ENCODE measurements at places on chromosomes 7 and 10.
A peak's percentile ranks its signal among the peaks of the same experiment; 100 is the strongest.

DNA sequence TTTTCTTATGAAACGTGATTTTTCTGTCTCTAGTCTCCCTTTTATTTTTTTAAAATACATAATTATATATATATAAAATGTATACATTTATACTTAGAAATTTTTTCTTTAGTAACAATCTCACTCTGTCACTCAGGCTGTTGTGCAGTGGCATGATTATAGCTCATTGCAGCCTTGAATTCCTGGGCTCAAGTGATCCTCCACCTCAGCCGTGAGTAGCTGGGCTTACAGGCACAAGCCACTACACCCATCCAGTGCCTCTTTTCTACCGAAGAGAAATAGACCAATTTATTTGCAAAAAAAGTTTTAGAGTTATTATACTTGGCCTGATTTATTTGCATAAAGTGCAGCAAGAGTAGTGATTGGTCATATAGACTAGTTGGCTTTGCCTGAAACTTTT, 72.2 kb downstream of the MAPK8 start:
- H3K4me1 ChIP-seq: peaks cover 5% of the 10 kb centered on the region
- no peaks in the 10 kb centered on the region for H3K27me3 ChIP-seq
- DNase-seq: no peak
- H3K27ac ChIP-seq: no peak overlapping the region

GRCh38 chr10:48797830-48798229, 113.2 kb downstream of the WDFY4 start:
- no peak overlapping the region for H3K4me3 ChIP-seq
- H3K4me1 ChIP-seq: no peaks in the 10 kb centered on the region
- no peak overlapping the region for H3K27ac ChIP-seq
- DNase-seq: no peak

GRCh38 chr10:49568235-49568634, 29.3 kb upstream of the ERCC6 start:
- peak overlapping the region; percentile 36 for H3K4me3 ChIP-seq
- peaks cover 13% of the 10 kb centered on the region for H3K36me3 ChIP-seq
- peak overlapping the region; percentile 94 for H3K27ac ChIP-seq
- H3K4me1 ChIP-seq: peaks cover 86% of the 10 kb centered on the region
- no peaks in the 10 kb centered on the region for H3K27me3 ChIP-seq
- no peak for DNase-seq

GRCh38 chr7:40403703-40404476, 269.1 kb downstream of the SUGCT start:
- H3K27me3 ChIP-seq: no peaks in the 10 kb centered on the region
- DNase-seq: no peak
- H3K36me3 ChIP-seq: peaks cover 5% of the 10 kb centered on the region

DNA sequence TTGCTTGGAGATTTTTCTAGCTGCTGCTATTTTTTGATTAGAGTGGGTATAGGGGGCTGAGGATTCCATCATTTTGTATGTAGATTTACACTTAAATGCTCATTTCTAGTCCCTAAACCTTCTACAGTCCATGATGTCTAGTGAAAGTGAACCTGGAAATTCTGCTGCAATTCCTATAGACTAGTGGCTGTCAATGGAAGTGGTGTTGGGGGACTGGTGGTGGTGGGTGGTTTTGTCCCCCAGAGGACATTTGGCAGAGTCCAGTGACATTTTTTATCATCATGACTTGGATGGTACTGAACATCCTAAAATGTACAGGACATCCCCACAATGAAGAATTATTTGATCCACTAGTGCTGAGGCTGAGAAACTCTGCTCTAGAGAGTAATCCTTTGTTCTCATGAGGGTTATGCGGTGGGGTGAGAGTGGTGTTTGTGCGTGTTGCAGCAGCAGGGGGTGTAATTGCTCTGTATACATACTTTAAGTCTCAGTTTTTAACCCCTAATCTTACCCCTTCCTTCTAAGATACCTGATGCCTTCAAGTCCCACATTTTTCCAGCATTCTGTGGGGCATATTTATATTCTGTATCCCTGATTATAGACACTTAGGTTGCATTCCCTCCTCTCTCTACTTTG, 35.0 kb downstream of the KIF11 start:
- peaks cover 4% of the 10 kb centered on the region for H3K4me1 ChIP-seq
- no peaks in the 10 kb centered on the region for H3K27me3 ChIP-seq
- no peak for DNase-seq
- peaks cover 7% of the 10 kb centered on the region for H3K36me3 ChIP-seq
- H3K4me3 ChIP-seq: no peak overlapping the region

- DNase-seq: no peak
- H3K4me1 ChIP-seq: peaks cover 10% of the 10 kb centered on the region
- H3K4me3 ChIP-seq: no peak overlapping the region
- no peak overlapping the region for H3K27ac ChIP-seq
- H3K27me3 ChIP-seq: peaks cover 47% of the 10 kb centered on the region
Measured at GRCh38 chr7:73626814-73627213, 2.5 kb upstream of the MLXIPL start.

- H3K27me3 ChIP-seq: no peaks in the 10 kb centered on the region
- H3K36me3 ChIP-seq: no peaks in the 10 kb centered on the region
- H3K27ac ChIP-seq: no peak overlapping the region
- DNase-seq: no peak
Measured at GRCh38 chr7:30920021-30920583, 8.4 kb downstream of the AQP1 start.

GRCh38 chr10:72260239-72260975, 13.3 kb upstream of the DDIT4 start:
- peaks cover 66% of the 10 kb centered on the region for H3K4me1 ChIP-seq
- no peaks in the 10 kb centered on the region for H3K36me3 ChIP-seq
- peak overlapping the region; percentile 98 for H3K27ac ChIP-seq
- H3K4me3 ChIP-seq: peak overlapping the region; percentile 61
- no peaks in the 10 kb centered on the region for H3K27me3 ChIP-seq

DNA sequence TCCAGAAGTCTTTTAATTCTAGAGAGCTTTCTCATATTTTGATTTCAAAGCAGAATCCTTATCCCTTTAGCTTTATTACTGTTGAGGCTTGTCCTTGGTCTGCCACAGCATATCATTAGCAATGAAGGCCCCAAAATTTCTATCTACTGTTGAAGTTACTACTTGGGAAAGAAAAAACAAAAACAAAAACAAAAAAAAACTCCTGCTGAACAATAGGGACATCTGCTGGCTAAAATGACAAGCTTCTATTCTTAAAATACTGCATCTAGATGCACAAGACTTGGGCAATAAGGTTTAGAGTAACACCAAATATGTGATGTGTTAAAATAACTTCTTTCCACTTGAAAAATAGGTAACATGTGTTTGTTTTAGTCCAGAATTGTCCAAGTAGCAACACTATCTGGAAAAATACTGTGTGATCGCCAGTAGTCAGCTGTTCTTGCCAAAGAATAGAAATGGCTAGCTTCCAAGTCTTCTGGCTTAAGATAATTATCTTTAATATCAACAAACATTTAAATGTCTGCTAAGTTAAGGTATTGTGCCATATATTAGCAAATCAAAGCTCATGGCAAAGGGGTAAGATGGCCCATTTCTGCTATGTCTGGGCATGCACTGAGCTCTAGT, 3.8 kb upstream of the DMTF1 start:
- H3K27ac ChIP-seq: no peak overlapping the region
- H3K4me3 ChIP-seq: no peak overlapping the region
- peaks cover 8% of the 10 kb centered on the region for H3K4me1 ChIP-seq
- H3K36me3 ChIP-seq: no peaks in the 10 kb centered on the region
- DNase-seq: no peak
- peaks cover 6% of the 10 kb centered on the region for H3K27me3 ChIP-seq

GRCh38 chr10:88062385-88062784, 199.0 kb downstream of the PTEN start:
- no peak overlapping the region for H3K4me3 ChIP-seq
- H3K4me1 ChIP-seq: peaks cover 22% of the 10 kb centered on the region
- H3K27me3 ChIP-seq: no peaks in the 10 kb centered on the region
- H3K27ac ChIP-seq: peak overlapping the region; percentile 78

GRCh38 chr10:117784776-117785175, 242.2 kb downstream of the EMX2 start:
- H3K4me3 ChIP-seq: no peak overlapping the region
- no peaks in the 10 kb centered on the region for H3K36me3 ChIP-seq
- no peak overlapping the region for H3K27ac ChIP-seq
- H3K27me3 ChIP-seq: no peaks in the 10 kb centered on the region

GRCh38 chr7:14457568-14458453, 444.7 kb downstream of the DGKB start:
- H3K4me1 ChIP-seq: peaks cover 3% of the 10 kb centered on the region
- H3K36me3 ChIP-seq: no peaks in the 10 kb centered on the region
- peak; percentile 86 for DNase-seq
- H3K4me3 ChIP-seq: no peak overlapping the region
- no peaks in the 10 kb centered on the region for H3K27me3 ChIP-seq

DNA sequence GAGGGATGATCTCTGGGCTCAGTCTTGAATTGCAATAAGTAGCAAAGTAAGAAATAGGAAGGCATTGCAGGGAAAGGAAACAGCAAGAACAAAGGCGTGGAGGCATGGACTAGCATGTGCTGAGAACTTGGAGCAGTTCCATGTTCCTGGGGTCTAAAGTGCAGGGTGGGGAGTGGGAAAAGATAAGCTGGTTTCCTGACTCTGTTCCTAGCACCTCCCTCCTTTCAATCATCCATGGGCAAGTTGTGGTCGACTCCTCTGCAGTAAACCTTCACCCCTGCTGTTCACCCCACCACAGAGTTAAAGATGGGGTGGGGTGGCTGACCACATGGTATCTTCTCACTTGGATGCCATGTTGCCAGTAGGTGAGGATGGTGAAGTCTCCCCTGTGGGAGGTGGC, 29.6 kb downstream of the RPS24 start:
- H3K4me1 ChIP-seq: peaks cover 12% of the 10 kb centered on the region
- no peak for DNase-seq
- no peak overlapping the region for H3K4me3 ChIP-seq
- no peaks in the 10 kb centered on the region for H3K36me3 ChIP-seq
- no peak overlapping the region for H3K27ac ChIP-seq

DNA sequence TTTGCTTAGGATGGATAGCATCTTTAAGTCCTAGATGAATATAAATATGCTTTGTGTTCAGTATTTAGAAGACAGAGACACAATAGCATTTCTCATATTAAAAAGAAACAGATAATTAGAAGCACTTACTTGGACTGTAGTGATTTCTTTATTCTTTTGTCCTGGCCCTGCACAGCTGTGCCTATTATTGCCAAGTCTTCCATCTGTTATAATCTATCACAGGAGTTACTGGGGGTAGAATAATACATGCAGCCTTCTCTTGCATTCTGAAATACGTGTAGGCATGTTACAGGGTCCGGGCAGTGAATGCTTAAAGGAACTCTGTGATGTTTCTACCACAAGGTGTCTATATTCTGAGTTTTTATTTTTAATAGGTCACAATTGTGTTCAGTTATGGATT, 461.5 kb upstream of the COBL start:
- no peak for DNase-seq
- no peaks in the 10 kb centered on the region for H3K4me1 ChIP-seq
- H3K27me3 ChIP-seq: no peaks in the 10 kb centered on the region
- H3K36me3 ChIP-seq: no peaks in the 10 kb centered on the region
- no peak overlapping the region for H3K4me3 ChIP-seq

DNA sequence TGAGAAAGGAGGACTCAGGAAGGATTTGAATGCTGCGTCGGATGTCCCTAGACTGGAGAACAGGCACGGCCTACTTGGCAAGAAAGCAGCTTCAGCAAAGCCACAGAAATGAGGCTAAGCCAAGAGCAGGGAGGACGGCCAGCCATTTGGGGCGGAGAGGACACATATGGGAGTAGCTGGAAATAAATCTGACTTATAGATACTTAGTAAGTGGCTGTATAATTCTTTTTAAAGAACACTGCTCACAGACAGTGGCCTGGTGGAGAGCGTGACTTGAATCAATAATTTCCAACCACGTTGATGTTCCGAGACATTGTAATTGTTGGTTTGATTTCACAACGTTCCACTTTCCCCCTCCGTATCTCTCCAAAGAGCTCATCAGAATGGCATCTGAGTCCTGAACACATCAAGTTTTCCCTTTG, 67.7 kb upstream of the JCAD start:
- H3K36me3 ChIP-seq: no peaks in the 10 kb centered on the region
- DNase-seq: no peak
- H3K4me3 ChIP-seq: no peak overlapping the region
- no peaks in the 10 kb centered on the region for H3K4me1 ChIP-seq
- peaks cover 19% of the 10 kb centered on the region for H3K27me3 ChIP-seq

GRCh38 chr10:121702351-121703320, 104.4 kb upstream of the FGFR2 start:
- H3K27ac ChIP-seq: no peak overlapping the region
- no peak overlapping the region for H3K4me3 ChIP-seq
- DNase-seq: no peak
- H3K36me3 ChIP-seq: no peaks in the 10 kb centered on the region
- H3K27me3 ChIP-seq: no peaks in the 10 kb centered on the region

DNA sequence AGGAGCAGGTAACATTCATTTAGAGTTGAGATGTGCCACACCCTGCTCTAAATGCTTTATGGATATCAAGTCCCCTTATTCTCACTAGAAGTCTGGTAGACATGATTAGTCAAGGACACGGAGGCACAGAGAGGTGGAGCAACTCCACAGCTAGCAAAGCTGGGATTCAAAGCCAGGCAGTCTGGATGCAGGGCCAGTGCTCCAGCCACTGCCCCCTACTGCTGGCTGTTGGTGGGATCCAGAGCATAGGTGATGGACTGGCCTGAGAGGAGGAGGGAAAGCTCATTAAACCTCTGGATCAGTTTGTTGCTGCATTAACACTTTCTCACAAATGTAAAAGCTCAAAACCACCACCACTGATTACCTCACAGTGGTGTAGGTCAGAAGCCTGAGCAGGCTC, 22.6 kb upstream of the KBTBD2 start:
- H3K4me3 ChIP-seq: no peak overlapping the region
- H3K36me3 ChIP-seq: peaks cover 24% of the 10 kb centered on the region
- H3K27ac ChIP-seq: no peak overlapping the region
- DNase-seq: no peak
- no peaks in the 10 kb centered on the region for H3K27me3 ChIP-seq

DNA sequence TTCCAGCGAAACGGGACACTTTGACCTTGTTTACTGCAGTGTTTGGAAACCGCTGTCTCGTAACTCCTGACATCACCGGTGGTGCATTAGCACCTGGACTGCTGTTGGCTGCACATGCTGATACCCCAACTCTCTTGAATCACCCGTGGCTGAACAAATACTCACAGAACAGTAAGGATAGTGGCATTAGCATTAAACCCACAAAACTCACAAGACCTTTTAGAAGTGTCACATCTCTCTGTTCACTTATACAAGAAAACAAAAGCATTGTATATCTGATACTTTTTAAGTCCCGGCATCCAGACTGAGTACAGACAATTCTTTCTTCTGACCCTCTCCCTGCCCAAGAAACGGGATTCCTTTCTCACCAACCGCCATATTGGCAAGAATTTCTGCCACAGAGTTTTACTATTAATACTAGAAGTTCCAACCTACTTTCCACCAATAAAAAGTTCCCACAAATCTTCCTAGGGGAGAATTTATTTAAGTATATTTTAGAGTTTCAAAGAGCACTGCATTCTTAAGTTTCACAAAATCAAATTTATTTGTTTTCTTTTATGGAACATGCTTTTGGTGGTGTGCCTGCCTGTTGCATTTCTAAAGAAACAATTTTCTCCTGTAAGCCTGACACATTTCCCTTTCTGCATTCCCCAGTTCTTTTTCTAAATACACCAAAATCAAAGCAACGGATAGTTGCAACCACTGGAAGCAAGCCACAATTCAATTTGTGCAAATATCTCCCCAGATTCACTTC, 208.4 kb upstream of the KLF14 start:
- peaks cover 19% of the 10 kb centered on the region for H3K36me3 ChIP-seq
- H3K4me3 ChIP-seq: peak overlapping the region; percentile 67
- peak overlapping the region; percentile 75 for H3K27ac ChIP-seq
- peaks cover 46% of the 10 kb centered on the region for H3K4me1 ChIP-seq
- DNase-seq: no peak

GRCh38 chr7:158891922-158892321, 35.6 kb downstream of the DYNC2I1 start:
- no peaks in the 10 kb centered on the region for H3K27me3 ChIP-seq
- H3K27ac ChIP-seq: no peak overlapping the region
- H3K4me3 ChIP-seq: no peak overlapping the region
- peaks cover 2% of the 10 kb centered on the region for H3K4me1 ChIP-seq
- H3K36me3 ChIP-seq: peaks cover 35% of the 10 kb centered on the region
- no peak for DNase-seq
